Activated CD4-positive, alpha-beta T cell treated with anti-CD3 and anti-CD28 coated beads, Interleukin-2, amount 50 U/mL, for 1 hour (primary cell): ENCODE measurements at places on chromosomes 13 and 19.
A peak's percentile ranks its signal among the peaks of the same experiment; 100 is the strongest.

DNA sequence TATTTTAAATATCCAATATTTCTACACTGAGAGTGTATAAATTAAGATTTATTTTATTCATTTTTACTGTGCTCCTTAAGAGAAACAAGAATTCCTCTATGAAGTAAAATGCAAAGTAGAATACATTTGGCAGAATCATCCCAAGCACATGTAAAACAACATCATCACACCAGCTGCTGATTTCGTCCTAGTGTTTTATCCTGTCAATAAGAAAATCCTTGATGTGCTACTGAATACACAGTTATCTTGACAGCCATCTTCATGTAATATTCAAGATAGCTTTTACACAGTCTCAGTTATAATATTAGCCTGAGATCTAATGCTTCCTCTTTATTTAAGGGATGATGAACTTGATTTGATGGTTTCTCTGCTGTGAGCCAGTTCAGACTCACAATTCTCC lies 282.4 kb downstream of the MZT1 start:
- no peak for DNase-seq

DNA sequence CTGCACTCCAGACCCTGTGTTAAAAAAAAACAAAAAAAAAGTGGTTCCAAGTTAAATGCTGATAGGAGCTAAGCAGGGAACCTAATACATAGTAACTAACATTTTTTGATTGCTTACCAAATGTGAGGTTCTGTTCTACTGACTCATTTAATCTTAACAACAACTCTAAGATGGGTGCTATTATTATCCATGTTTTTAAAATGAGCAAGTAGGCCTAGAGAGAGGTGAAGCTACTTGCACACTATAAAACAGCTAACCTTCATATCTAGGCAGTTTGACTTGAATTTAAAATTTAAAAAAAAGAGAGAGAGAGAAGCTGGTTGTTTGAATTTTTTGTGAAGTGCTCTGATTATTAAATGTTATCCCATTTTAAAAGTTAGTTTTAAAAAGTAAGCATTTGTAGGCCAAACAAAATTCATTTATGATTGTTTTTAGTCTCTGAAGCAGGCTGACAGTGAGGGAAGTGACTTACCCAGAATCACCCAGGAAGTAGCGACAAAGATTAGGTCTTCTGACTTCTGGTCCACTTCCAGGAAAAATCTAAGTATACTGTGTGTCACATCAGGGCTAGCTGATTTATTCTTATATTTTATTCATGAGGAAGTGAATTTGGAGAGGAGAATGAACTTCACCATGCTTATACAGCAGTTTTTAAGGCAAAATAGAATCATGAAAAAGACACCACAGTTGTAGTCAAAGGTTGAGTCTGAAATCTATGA lies 2.4 kb downstream of the SIGLECL1 start:
- no peak for DNase-seq

DNA sequence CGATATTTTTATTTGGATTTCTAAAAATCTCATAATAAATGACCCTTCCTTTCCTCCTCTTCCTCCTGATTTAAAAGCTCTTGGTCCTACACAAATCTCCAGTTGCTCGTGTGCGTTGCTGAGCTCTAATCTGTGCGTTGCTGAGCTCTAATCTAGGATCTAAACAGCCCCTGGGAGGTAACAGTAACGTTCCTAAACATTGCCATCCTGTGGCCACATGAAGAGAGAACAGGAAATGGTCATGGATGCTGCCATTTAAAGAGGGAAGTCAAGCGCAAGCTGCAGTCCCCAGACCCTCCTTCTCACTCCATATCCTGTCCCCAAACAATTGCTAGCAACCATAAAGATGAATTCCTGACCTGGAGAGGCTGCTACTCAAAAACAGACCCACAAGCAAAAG lies 170.8 kb downstream of the NUFIP1 start:
- no peak for DNase-seq

DNA sequence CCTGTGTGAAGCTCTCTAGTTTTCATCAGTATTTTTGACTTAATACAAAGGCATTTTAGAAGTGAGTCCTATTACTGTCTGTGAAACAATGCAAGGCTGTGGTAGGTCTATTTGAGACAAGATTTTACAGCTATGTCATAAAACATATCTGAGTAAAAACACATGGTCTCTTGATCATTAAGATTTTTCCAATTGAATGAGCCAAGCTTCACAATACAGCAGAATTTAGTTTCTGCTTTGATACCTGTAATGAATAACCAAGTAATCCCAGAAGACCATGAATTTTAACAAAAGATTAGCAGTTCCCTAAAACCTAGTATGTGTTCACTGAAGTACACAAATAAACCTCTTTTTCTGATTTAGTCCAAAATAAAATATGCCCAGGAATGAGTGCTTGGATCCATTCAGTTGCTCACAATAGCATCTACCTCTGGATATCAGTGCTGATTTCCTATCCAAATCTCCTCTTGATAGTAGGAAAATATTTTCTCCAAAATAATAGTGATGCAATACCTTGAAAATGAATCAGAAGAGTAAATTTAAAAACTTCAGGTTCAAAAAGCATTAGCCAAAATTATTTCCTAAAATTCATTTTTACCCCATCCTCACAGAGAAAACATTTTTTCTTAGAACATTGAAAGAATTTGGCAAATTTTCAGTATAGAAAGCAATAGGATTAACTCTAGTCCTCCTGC lies 533.5 kb upstream of the SGCG start:
- DNase-seq, result no peak

DNA sequence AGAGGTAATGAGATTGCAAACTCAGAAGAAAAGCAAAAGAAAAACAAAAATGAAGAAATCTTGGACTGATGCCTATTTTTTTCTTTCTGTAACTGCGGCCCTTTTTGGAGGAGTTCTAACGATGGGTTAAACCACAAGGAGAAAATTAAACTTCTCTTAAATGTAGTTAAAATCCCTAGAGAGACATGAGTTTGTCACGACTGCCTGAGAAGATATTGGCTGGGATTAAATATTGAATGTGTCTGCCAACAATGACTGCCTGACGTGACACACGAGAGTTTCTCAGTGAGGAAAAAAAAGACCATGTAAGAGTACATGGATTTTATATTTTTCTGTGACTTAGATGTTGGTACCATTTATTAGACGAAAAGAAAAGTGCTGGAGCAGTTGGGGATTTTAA lies 1013.4 kb downstream of the PCDH9 start:
- DNase-seq, result no peak

DNA sequence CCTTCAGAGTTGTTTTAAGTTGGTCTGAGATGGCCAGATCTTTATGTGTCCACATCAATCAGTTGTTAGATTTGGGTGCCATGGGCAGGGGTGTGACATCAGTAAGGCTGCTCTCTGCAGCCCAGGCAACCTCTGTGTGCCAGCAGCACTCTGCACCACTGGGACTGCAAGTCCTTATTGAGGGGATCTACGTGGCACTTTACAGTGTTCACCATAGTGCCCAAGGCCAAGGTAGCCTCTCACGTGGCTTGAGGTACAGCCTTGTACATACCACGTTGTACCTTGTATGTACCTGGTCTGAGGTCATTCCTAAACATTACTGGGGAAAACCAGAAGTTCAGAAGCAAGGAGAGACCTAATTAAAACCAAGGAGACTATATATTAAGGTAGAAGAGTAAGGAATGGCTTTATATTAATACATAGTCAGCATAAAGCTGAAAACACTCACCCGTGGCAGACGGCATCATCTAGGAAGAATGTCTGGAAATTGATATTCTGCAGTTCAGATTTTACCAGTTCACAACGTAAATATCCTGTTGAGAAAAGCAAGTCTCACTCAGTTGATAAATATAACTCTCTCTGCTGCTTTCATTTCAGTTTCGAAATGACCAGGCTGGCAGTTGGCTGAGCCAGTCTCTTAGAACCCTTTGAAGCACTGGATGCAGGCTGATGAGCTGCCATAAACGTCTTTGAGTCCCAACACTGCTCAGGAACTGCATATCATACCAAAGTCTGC lies 128.8 kb downstream of the ZDHHC20 start:
- DNase-seq, result no peak

GRCh38 chr13:31385540-31385939 lies 185.8 kb downstream of the B3GLCT start:
- no peak for DNase-seq

DNA sequence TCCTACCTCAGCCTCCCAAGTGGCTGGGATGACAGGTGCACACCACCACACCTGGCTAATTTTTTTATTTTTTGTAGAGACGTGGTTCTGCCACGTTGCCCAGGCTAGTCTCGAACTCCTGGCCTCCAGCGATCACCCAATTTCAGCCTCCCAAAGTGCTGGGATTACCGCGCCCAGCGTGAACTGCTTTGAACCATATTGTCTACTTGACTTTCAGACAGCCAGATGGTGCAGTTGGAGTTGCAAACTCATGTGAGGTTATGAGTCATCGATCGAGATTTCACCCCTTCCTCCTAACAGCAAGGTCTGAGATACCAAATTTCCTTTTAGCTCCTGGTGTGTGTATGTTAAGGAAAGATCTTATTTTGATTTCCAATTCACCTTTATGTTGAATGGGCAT lies 2.7 kb downstream of the SLC27A1 start:
- no peak for DNase-seq

DNA sequence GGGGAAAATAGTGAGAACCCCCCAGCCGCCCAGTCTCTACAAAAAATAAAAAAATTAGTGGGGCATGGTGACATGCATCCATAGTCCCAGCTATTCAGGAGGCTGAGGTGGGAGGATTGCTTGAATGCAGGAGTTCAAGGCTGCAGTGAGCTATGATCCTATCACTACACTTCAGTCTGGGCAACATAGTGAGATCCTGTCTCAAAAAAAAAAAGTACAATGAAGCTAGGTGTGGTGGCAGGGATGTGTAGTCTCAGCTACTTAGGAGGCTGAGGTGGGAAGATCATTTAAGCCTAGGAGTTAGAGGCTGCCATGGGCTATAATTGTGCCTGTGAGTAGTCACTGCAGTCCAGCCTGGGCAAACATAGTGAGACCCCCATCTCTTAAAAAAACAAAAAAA lies 8.9 kb downstream of the PCCA start:
- no peak for DNase-seq

GRCh38 chr13:73337532-73337931 lies 278.7 kb downstream of the KLF5 start:
- DNase-seq, result no peak

DNA sequence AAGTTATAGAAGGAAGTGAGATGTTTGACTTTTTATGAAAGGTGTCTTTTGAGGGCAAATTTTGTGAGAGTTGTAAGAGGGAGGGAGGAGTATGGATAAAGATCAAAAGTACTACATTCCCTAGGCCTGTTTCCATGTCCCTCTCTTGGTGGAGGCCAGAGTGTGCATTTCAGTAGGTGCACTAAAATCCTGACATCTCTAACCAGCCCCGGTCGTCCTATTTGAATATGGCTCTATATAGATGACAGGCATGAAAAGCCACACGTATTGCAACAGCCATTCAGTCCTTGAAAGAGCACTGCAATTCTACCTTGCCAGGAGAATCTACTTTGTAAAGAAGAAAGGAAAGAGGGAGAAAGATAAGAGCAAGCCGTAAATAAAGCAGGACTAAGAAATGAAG lies 510.1 kb downstream of the IRS2 start:
- no peak for DNase-seq

- DNase-seq, result no peak
Observed at GRCh38 chr19:29561601-29562000, 35.8 kb downstream of the VSTM2B start.

DNA sequence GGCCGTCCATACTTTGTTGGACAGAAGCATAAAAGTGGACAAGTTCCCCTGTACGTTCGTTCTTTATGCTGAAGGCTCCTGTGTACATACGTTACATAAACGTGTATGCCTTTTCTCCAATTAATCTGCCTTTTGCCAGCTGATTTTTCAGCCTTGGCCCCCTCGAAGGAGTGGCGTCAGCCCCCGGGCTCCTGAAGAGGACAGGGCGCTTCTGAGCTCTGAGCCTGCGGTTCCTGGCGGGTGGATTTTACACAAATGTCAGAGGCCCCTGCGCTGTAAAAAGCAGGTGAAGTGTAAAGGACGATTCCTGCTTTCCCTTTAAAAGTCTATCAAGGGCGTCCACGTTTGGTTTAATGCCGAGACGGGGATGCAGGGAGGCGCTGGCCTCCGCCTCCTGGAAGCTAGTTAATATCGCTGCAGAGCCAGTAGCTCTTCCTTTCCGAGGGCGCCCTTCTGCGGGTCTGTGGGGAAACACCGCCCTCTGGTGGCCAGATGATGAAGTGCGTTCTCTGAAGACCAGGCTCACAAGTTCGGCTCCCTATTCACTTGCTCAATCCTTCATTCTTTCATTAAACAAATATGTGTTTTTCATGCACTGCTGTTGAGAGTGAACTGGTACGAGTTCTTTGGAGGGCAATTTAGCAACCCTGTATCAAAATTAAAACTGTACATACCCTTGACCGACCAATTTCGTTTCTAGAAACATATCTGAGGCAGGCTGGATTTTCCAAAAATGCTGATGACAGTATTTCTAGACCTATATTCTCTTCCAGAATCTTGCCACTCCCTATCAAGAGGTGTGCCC lies 62.0 kb downstream of the GPR12 start:
- DNase-seq, result peak; percentile 77

DNA sequence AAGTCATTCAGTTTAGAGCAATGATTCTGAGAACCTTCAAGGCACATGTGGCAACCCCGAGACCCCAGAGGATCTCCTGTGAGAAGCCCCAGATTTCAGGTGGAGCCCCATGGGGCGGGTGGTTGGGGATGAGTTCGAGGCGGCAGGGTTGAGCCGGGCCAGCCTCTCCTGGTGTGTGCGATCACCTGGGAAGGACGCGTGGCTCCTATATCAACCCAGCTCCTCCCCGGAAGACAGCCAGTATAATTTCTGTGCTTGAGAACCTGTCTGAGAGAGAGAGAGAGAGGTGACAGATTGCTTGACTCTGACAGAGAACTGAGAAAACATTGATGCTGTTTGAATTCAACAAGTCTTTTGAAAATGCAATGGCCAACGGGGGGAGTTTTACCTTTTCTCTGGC lies 89.0 kb downstream of the TEX29 start:
- DNase-seq, result no peak

- DNase-seq, result peak; percentile 68
Observed at GRCh38 chr19:4730740-4731171, 7.1 kb upstream of the DPP9 start.

GRCh38 chr13:63307228-63307627 lies 1891.6 kb upstream of the PCDH20 start:
- no peak for DNase-seq

GRCh38 chr13:25977216-25977615 lies 74.6 kb downstream of the SHISA2 start:
- DNase-seq, result no peak
